ENCODE measurements at places on chromosomes 1 and 21.

DNA sequence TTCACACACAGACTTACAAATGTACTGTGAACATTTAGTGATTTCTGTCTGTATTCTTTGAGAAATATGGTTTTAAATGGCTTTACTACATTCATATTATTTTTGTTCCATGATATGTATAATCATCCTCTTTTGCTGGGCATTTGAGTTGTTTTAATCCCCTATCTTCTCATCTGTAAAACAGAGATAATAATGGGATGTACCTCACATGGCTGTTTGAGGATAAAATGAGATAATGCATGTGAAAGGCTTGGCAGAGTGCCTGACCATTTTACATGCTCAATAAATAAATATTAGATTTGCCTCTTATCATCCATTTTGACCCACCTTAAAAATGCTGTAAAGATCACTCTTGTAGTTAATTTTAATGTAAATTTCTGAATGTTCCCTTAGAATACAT is 197.2 kb downstream of the C1orf94 start:
- no peak for DNase-seq

GRCh38 chr1:184502161-184502560 is 115.3 kb downstream of the C1orf21 start:
- no peak for DNase-seq

- no peak for DNase-seq
Observed at GRCh38 chr1:101859941-101860340, 136.8 kb downstream of the OLFM3 start.

DNA sequence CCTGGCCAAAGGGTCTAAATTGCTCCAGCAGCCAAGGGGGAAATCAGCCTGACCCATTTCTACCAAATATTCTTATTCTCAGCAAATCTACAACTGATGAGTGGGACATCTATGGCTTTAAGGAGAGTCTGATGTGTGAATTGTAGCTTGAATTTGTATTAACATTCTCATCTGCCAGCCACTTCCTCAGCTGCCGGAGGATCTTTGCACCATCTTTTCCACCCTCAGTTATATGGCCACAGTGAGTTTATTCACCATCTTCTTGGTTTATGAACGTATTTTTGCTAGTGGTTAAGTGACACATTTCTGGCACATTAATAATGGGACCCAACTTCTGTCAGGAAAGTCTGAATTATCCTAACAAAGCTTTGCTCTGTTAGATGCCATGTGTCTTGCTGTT is 69.6 kb downstream of the COLGALT2 start:
- no peak for DNase-seq

DNA sequence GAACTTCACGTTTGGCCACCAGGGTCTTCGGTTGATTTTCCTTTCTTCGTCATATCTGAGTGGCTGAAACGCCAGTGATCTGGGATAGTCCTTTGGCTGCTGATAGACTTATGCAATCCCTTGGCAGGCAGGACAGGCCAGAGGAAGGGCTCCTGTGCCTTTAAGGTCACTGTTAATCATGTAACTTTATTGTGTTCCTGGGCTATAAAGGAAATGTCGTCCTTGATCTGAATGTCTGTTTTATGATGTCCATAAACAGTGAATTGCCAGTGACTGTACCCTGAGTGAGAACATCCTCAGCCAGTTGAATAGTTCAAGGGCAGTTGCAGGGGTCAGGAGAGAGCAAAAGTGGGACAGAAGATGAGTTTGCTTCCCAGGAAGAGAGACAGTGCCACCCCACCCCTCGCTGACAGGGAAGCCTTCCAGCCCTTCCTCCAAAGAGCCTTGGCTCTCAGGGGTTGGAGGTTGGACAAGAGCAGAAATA is 68.0 kb downstream of the PDE9A start:
- no peak for DNase-seq

- DNase-seq = peak; percentile 48
Observed at GRCh38 chr1:154750681-154751665, 119.1 kb downstream of the KCNN3 start.

DNA sequence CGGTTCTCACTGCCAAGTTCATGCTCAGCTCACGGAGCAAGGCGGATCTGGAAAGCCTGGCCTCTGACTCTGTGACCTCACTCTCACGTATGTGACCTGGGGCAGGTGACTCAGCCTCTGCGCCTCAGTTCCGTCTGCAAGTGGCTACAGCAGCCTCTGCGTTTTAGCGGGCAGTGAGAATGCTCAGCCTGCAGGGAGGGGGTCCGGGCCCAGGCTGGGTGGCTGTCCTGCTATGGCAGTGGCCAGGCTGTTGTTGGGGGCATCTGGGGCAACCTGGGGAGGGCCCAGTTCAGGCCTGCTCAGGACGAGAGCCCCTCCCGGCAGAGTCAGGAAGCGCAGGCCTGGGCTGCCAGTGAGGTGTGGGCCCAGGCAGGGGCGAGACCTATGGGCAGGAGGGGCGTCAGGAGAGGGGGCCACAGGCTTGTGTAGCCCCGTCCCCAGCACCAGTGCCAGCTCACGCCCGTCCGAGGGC is 27.9 kb downstream of the ARHGEF16 start:
- no peak for DNase-seq

GRCh38 chr1:8598783-8599182 is 218.7 kb downstream of the RERE start:
- no peak for DNase-seq

- no peak for DNase-seq
Observed at GRCh38 chr1:32695098-32695904, 7.3 kb downstream of the SYNC start.

DNA sequence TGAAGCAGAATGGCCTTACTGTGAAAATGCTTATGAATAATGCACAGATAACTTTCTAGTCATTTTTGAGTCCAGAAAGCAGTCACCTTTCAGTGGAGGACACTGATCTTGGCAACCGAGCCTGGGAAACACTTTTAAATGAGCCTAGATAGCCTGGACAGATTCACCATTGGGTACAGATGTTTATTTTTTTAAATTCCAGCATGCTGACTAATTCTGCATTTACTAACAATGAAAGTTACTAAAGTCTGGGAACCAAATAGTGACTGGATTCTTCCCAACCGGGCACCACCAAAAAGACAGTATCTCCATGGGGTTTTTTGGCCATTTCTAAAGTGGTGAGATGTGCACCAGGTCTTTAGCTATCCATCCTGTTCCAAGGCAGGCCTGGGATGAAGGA is 3.3 kb upstream of the FMOD start:
- no peak for DNase-seq

- DNase-seq = no peak
Observed at GRCh38 chr21:27572696-27573095, 605.8 kb upstream of the ADAMTS5 start.

- no peak for DNase-seq
Observed at GRCh38 chr1:76075877-76076276, 1.3 kb downstream of the ST6GALNAC3 start.

GRCh38 chr1:109793486-109794318 is 30.0 kb upstream of the EPS8L3 start:
- peak; percentile 64 for DNase-seq

GRCh38 chr1:182570611-182570970 is 18.5 kb downstream of the RNASEL start:
- DNase-seq = no peak

- DNase-seq = no peak
Observed at GRCh38 chr1:244406337-244406736, 45.4 kb downstream of the ADSS2 start.

DNA sequence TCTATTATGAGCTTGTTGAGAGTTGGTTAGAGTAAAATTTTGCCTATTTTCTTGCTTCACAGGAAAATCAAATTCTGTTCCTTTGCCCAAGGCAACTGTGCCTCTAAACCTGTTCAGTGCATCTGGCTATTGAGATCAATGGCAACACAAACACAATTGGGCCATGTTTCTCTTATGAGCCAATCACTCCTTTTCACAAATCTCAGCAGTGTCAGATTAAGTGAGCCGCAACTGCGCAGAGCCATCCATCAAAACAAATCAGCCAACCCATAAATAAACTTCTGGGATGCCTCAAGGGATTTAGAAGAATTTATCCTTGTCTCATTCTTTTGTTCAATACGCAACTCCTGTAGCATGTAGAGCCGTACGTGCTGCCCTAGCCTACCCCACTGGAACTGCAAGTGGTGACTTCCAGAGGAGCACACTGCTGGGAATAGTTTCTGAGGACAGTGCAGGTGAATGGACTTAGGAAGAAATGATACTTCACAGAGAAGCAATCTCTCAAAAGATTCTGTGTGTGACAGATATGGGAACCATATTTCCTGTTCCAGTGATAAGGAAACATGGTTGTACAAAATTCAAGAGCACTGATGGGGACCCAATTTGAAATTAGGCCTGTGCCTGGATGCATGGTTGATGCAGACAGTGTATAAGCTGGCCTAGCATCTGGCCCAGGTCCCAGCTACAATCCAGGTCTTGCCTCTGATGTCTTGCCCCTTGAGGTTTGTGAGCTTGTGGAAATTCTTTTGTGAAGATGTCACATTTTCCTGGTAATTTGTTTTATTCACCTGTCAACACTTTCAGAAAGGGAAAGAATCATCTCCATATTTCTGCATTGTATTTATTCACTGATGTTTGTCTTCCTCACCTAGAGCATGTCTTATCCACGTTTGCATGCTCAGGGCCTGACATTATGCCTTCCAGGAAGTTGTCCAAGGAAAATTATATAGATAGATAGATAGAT is 166.2 kb downstream of the URB2 start:
- no peak for DNase-seq

GRCh38 chr1:39981945-39982344 is 27.0 kb downstream of the MFSD2A start:
- DNase-seq = no peak

DNA sequence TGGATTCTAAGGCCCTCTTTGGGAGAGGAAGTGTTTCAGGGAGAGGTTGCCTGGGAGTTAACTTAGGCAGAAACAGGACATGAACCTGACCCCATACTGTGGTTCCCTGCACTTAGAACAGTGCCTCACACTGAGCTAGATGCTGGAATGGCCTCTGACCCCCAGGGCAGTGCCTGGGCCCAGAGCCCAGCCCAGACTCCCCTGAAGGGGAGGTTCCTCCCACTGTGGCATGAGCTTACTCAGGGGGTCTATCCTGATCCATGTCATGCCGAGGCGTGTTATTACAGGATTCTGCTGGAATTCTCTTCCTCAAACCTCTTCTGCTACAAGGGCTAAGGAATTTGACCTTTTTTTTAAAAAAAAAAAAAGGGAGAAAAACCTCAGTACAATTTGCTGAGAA is 72.2 kb downstream of the MRPL37 start:
- DNase-seq = no peak

DNA sequence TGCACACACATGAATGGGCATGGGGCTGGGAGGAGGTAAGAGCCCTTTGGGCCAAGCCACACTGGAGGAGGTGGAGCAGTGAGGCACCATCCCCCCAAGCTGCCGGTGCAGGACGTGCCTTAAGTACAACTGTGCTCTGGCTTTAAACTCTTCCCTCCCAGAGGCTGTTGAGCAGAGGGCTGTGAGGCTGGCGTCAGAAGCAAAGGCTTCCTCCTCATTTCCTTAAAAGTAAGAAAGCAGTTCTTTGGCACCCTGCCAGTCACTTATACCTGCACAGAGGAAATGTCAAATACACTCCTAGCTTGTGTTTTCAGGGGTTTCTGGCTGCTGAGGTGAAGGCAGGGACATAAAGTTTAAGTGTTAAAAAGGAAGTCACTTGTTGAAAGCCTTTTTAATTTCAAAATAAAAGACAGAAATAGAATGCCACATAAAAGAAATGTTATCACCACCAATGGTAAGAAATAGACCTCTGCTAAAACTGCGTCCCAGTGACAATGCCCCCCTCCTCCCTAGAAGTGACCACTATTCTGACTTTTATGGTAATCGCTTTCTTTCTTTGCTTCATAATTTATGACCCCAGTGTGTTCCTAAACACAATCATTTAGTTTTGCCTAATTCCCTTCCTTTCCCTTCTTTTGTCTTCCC is 33.0 kb downstream of the LAMC2 start:
- no peak for DNase-seq

DNA sequence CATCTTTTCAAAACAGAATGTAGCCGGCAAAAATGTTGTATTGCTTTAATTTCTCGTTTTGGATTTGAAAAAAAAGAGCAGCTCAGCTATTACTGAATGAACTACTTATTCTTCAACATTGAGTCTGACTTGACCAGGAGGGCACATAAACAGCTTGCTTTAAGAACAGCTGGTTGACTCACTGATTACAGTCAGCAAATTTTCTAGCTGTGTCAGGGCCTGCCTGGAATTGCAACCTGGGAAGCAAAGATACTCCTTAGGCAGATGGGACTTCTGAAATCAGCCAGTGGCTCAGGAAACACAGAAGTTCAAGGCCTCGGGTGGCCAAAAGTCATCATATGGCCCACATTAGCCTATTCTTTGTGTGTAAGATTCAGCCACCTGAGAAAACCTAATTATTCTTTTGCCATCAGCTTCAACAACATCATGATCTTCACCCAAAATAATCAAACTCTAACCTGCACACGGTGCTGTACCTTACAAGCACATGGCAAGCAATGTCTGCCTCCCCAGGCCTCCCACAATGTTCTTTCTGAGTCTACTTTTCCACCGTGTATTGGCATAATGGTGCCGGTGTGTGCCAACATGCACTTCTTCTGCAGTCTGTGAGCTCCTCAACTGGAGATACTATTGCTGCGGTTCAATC is 307.2 kb downstream of the HHIPL2 start:
- DNase-seq = peak; percentile 57

- DNase-seq = no peak
Observed at GRCh38 chr1:208929575-208929974, 653.9 kb upstream of the CAMK1G start.

GRCh38 chr1:96002969-96003964 is 718.3 kb upstream of the PTBP2 start:
- no peak for DNase-seq

DNA sequence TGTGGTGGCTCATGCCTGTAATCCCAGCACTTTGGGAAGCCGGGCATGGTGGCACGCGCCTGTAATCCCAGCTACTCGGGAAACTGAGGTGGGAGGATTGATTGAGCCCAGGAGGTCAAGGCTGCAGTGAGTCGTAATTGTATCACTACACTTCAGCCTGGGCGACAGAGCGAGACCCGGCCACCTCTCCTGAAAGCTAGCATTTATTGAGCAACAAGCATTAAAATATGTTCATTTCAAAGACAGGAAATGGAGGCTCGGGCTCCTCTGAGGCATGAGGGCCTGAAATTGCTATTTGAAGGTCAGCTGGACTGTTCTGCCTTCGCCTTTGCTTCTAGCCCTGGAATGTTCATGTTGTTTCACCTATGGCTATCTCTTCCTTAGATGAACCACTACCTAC is 34.5 kb downstream of the SPATA21 start:
- DNase-seq = no peak

GRCh38 chr21:35042836-35043235 is 6.3 kb downstream of the RUNX1 start:
- no peak for DNase-seq

- peak; percentile 54 for DNase-seq
Observed at GRCh38 chr1:232697187-232697822, 67.4 kb upstream of the SIPA1L2 start.

DNA sequence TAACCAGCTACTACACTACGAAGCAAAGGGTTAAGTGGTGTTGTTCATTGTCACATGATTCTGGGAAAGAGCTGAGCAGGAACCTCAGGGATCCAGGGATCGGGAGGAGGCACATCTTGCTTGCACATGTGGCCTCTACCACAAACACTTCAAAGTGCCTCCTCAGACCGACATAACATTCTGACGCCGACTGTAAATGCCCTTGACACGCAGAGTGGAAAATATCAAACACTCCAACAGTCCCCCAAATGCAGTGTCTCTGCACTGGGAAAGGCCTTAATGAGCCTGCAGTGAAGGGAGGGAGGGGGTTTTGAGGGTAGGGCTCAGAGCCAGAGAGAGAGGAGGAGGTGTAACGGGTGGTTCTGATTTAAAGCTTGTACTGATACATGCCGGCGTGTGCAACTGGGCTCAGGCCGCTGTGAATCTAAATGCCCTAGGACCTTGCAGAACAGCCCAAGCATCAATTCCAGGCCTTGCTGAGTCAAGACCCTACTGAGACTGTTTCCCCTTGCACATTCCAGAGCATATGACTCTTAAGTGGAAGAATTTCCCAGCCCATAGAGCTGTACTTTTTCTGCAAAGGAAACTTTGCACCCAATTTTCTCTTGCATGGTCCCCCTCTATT is 163.7 kb downstream of the NTMT2 start:
- DNase-seq = no peak

Measured in NCI-H2171 treated with DMSO at 0.1 percent for 48 hours (cell line).